ENCODE measurements at places on chromosomes 5 and 9. TPM values are rescaled to one million over a fixed set of nuclear protein-coding genes. Genes with fewer than 3 reads are reported as not detected.

GRCh38 chr9:25678147-25678666 is at the start of gene TUSC1:
TUSC1 (minus strand) TSS chr9:25678444; CDS start chr9:25678312, 132 bp downstream.
- H3K4me3 ChIP-seq = no peak within 1 kb of the TSS
- H3K27me3 ChIP-seq = peaks cover 8% of the 10 kb centered on the region
- H3K36me3 ChIP-seq = no peaks in the 10 kb centered on the region

- peaks cover 2% of the 10 kb centered on the region for H3K36me3 ChIP-seq
- H3K4me1 ChIP-seq = peaks cover 14% of the 10 kb centered on the region
- no peaks in the 10 kb centered on the region for H3K27me3 ChIP-seq
- H3K27ac ChIP-seq = peak overlapping the region; percentile 47
- no peak overlapping the region for H3K4me3 ChIP-seq
Measured at GRCh38 chr9:5518937-5519319, 8.6 kb downstream of the PDCD1LG2 start.

SPATA31D4 gene
- not detected for total RNA-seq

CTXN3 gene
- total RNA-seq = not detected

GRCh38 chr9:126522612-126523356 is 90.9 kb upstream of the LMX1B start:
- no peaks in the 10 kb centered on the region for H3K36me3 ChIP-seq
- no peak for DNase-seq
- no peak overlapping the region for H3K4me3 ChIP-seq
- H3K4me1 ChIP-seq = peaks cover 27% of the 10 kb centered on the region

- no peak overlapping the region for H3K27ac ChIP-seq
- no peak for DNase-seq
- H3K36me3 ChIP-seq = peaks cover 4% of the 10 kb centered on the region
Measured at GRCh38 chr9:120676767-120677402, 37.4 kb downstream of the MEGF9 start.

Data from activated CD8-positive, alpha-beta T cell treated with anti-CD3 and anti-CD28 coated beads, Interleukin-2, amount 10 ng/mL, durations not matched to agents 7 days and 5 days (primary cell).